ENCODE measurements at places on chromosomes 1 and 21.

GRCh38 chr1:26321315-26322041 lies 3.7 kb downstream of the CD52 start:
- peak; percentile 86 for DNase-seq

DNA sequence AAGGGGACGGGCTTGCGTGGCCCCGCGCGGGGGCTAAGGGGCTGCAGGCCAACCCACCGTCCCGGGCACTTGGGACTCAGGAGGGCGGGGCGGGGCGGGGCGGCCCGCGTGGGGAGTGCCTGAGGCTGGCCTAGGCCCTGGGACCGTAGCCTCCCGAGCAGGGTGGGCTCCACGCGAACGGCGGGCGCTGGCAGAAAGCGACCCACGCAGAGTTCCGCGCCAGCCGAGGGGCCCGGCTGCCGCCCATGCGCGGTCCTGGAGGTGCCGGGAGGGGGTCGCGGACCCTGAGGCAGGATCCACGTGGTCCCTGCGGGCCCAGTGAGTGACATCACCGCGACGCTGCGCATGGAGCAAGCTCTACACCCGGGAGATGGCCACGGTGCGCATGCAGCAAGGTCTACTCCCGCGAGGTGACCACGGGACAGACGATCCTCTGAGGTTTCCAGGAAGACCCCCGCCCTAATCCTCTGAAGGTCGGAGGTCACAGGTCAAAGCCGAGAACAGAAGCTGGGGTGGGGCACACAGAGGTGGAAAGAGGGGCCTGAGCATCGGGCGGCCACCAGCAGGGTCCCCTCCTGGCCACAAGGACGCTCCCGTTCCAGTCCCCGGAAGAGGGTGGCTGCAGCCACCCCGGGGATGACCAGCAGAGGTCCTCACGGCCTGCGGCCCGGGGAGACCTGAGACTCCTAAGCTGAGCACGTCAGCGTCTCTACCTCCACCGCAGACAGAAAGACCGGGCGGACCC lies 13.5 kb upstream of the SLC19A1 start:
- peak; percentile 97 for DNase-seq

DNA sequence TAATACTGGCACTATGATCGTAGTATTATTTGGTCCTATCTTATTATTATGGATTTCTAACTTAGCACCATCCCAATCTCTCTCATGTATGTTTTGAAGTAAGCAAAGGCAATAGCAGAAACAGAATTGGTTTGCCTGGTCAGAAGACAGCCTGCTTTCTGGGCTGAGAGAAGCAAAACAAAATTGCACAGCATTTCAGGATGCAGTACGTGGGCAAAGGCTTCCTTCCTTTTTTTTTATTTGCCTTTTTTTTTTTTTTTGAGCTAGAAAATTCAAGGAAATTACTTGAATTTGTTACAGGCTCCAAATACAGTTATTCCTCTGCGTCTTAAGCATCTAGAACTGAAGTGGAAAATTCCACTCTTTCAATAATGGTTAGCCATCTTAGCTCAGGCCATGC lies 8.8 kb downstream of the CDA start:
- no peak for DNase-seq

- DNase-seq: no peak
Measured at GRCh38 chr21:38721958-38722357, 83.8 kb upstream of the ETS2 start.

DNA sequence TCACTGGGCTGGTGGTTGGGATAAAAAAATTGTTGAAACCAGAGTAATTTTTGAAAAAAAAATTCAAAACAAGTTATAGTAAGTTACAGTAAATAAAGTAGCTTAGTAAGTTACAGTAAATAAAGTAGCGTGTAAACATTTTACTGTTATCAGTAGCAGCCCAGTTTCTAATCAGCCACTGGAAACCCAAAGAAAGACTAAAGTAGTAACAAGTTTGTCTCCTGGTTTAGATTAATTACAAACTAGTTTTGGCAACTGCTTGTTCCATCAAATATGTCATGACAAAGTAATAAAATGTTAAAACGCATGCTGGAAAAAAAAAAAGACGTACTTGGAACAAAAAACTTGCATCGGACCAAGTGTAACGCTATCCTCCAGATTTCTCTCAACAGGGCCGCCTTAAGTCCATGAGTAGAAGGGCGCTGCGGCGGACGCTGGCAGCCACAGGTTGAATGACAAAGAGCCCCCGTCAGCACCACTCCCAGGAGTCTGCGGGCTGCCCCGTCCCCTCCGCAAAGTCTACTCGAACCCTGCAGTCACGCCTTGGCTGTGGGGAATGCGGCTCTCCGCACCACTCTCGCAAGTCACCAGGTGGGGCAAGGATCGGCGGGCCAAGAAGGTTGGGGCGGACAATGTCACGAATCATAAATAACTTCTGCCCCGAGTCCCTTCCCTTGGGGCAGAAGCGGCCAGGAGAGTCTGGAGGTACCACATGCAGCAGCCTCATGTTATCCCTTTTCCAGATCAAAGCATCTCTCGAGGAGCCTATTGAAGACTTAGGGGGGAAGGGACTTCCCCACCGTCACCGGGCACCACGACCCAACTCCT lies 837 bp downstream of the SLC16A1 start:
- peak; percentile 82 for DNase-seq

DNA sequence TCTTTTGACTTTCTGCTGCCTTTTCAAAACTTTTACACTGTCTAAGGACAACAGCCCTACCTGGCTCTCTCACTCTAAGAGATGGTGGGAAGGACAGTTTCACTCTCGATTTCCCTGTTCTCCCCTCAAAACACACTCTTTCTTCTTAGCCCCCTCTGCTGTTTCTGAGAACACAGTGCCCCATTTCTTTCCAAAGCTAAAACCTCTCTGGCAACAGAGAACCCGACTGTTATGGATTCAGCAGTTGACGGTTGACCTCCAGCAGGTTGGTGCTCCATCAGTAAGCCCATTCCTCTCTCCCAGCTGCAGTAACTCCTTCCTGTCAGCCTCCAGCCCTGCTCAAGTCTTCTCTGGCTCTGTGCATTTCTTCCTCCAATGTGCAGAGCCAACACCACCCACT lies 88.2 kb upstream of the ABCD3 start:
- DNase-seq: peak; percentile 32

- DNase-seq: no peak
Measured at GRCh38 chr1:91672601-91673161, 172.0 kb downstream of the CDC7 start.

DNA sequence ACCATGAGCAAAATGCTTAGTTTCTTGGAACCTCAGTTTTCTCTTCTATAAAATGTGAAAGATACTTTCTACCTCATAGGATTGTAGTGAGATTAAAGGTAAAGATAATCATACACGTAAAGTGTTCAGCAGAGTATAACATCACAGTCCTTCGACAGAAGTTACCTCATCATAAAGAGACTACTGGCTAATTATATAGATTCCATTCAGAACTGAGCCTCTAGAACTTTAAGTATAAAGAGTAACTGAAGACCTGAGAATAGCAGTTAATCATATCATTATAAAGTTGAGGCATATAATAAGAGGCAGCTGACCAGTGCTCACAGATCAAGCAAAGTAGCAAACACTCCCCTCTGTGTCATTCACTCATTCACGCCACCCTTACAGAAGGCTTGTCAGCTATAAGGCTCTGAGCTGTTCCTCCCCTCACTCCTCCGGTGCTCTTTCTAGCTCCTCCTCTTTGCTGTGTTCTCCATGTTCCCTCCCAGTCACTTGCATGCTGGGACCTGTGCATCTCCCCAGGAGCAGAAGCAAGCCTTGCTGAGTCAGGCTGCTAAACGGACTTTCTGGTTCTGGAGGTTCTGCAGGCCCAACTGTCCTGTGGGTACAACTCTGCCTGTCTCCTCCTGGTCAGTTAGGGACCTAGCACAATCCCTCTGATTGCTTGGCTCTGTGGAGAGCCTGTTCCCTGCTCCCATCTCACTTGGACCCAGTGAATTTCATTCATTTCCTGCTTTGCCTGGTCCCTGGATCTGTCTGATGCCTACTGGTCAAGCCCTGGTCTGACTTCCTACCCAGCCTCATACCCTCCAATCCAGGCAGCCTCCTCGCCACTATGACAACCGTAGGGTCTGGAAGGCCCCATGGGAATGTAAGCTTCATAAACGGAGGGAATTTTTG lies 28.3 kb upstream of the LY9 start:
- no peak for DNase-seq

GRCh38 chr1:60924964-60925798 lies 157.2 kb upstream of the NFIA start:
- DNase-seq: no peak

DNA sequence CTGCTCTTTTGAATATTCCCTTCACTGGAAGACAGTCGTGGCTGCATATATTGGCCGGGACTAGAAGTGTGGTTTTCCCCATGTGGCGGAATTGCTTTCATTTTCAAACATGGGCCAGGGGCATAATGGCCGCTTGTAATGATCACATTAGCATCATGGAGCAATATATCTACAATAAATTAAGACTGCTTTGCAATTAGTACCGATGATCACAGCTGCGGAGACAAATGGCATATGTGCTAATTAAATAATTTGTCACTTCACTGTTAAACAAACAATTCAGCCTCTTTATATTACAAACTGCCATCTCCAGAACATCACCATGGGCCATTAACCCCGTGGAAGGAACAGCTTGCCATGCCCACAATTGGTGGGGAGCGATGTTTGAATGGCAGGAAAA lies 68.2 kb upstream of the OLIG2 start:
- no peak for DNase-seq

- peak; percentile 62 for DNase-seq
Measured at GRCh38 chr1:166884040-166884642, 8.1 kb upstream of the TADA1 start.

GRCh38 chr1:26583646-26584485 lies 54.3 kb downstream of the RPS6KA1 start:
- DNase-seq: peak; percentile 32

DNA sequence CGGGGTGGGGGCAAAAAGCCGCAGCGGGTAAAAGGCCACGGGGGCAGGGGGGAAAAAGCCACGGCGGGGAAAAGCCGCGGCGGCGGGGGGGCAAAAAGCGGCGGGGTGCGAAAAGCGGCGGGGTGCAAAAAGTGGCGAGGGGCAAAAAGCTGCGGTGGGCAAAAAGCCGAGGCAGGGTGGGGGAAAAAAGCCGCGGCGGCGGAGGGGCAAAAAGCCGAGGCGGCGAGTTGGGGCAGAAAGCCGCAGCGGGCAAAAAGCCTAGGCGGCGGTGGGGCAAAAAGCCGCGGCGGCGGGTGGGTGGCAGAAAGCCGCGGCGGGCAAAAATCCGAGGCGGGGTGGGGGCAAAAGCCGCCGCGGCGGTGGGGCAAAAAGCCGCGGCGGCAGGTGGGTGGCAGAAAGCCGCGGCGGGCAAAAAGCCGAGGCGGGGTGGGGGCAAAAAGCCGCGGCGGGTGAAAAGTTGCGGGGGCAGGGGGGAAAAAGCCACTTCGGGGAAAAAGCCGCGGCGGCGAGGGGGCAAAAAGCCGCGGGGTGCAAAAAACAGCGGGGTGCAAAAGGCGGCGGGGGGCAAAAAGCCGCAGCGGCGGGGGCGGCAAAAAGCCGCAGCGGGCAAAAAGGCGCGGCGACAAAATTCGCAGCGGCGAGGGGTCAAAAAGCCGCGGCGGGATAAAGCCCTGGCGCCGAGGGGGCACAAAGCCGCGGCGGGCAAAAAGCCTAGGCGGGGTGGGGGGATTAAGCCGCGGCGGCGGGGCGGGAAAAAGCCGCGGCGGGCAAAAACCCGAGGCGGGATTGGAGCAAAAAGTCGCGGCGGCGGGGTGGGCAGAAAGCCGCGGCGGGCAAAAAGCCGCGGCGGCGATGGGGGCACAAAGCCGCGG lies 3901.2 kb downstream of the SRGAP2C start:
- no peak for DNase-seq

DNA sequence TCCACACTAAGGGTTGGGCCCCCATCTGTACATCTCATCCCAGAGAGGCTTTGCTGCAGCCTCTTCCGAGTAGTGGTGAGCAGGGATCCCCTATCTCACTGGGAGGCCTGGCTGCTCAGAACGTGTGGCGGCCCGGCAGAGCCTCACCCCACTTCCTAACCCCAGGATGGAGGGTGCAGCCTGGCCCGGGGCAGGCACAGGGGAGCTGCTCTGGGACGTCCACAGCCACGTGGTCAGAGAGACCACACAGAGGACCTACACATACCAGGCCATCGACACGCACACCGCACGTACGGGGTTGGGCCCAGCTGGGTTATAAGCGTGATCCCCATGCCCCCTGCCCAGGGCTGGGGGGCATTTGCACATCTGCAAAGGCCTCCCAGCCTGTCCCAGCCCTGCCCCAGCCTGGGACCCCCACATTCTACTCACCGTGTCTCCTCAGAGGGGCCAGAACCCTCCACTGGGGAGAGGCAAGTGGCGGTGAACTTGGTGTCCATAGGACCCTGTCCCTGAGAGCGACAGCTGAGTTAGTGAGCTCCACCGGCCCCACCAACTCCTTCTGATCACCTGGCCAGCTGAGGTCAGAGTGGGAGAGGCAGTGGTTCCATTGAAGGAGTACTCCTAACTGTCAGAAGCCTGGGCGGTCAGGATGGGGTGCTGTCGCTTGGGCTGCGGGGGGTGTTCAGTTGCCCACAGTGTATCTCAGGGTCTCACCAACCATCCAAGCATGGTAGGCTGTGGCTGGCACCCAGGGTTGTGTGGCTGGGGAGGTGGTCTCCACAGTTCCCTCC lies 41.2 kb downstream of the TRIM11 start:
- DNase-seq: no peak

DNA sequence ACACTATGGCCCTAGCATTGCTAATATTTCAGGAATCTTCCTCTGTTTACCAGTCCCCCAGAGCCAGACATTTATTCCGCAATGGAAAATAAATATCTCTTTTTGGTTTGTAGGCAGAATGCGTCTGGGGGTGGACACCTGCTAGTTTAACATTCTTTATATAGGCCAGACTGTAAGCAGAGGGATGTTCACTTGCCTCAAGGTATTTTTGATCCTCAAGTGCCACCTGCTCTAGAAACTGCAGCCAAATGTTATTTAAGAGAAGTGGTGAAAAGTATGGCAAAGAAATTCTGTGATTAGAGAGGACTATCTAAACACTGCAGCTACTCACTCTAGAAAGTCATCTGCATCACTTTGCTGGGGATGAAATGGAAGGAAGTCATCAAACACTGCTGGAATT lies 164.7 kb downstream of the NEGR1 start:
- no peak for DNase-seq

- DNase-seq: no peak
Measured at GRCh38 chr1:203056012-203056411, 29.7 kb downstream of the PPFIA4 start.

- no peak for DNase-seq
Measured at GRCh38 chr1:156591181-156591431, 470 bp upstream of the NAXE start.

DNA sequence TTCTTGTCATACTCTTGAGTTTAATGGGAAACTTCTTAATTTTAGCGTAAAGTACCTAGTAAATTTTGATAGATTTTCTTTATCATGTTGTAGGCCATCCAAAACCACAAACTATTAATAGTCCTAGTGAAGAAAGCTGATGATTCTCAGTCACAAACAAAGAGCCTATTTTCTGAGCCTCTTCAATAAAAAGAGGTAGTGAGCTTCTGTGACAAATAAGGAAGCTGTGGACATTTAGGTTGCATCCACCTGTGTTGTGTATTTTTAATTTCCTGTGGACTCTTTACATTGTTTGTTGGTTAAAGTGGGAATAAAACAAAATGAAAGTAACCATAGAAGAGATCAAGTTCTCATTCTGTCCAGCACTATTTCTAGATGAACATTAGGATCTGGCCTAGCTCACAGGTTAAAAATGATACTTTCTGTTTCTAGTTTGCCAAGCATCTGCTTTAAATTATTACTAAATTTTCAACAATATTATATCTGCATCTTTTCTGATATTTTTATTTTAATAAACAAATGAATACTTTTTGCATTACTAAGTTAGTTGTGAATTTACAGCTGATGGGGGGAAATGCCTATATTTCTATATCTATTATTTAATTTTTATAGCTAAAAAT lies 702.2 kb upstream of the ADGRL4 start:
- DNase-seq: no peak

GRCh38 chr1:20430355-20431175 lies 55.4 kb downstream of the CAMK2N1 start:
- peak; percentile 51 for DNase-seq

Measured in NT2/D1 (cell line).